ENCODE measurements at places on chromosomes 3 and 15.

DNA sequence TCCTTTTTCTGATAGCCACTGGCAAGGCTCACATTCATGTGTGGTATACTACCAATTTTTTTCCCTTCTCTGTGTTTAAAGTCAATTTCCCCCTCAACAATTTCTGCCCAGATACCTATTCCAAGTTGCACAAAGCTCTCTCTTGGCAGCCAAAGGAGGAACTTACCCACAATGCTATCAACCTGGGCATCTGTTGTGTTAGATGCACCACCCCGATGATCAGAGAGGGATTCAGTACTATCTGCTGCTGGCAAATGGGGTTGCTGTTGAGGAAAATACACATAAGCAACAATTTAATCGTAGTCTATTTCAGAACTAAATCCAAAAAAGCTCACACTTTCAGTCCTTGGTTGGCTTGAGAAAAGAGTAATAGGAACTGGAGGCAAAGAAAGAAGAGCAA, 46.1 kb downstream of the AAGAB start:
- DNase-seq: no peak

- no peak for DNase-seq
Measured at GRCh38 chr3:39122813-39123212, 15.3 kb downstream of the TTC21A start.

- DNase-seq: no peak
Measured at GRCh38 chr3:127368186-127369032, 80.6 kb upstream of the PRR20G start.

GRCh38 chr3:27544372-27544865, 60.2 kb upstream of the SLC4A7 start:
- DNase-seq: no peak

GRCh38 chr3:34073111-34073510, 274.7 kb downstream of the PDCD6IP start:
- no peak for DNase-seq

GRCh38 chr3:141123677-141124410, 72.7 kb downstream of the SPSB4 start:
- no peak for DNase-seq

GRCh38 chr15:42471002-42471401, 19.9 kb downstream of the ZNF106 start:
- no peak for DNase-seq

GRCh38 chr3:141360888-141361598, 7.3 kb upstream of the ZBTB38 start:
- DNase-seq: no peak

- DNase-seq: no peak
Measured at GRCh38 chr3:30826531-30826942, 67.9 kb downstream of the GADL1 start.

DNA sequence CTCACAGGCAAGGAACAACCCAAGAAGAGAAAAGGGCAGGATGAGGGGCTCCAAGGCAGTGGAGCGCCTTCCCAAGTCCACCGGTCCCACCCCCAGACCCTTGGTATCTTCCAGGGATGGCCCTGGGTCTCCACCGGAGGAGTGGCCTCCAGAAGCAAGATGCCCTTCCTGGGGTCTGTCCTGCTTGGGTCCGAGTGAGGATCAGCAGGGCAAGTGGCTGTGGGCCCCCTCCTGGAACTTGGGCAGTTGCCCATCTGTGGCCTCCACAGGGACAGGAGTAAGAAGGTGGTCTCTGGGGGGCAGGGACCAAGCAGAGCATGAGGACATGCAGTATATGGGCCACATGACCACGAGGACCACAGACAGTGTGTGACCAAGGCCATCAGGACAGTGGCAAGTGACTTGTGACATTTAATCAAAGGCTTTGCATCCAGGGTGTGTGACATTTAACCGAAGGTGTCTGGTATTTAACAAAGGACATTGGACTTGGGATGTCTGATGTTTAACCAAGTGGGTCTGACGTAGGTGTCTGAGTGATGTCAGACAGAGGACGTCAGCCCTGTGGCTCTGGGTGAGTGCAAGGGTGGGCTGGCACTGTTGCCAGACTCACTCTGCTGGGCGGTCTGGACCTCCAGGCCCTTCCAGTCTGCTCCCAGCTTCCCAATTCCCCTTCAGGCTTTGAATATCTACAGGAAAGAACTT, 34.7 kb downstream of the SCN5A start:
- no peak for DNase-seq

DNA sequence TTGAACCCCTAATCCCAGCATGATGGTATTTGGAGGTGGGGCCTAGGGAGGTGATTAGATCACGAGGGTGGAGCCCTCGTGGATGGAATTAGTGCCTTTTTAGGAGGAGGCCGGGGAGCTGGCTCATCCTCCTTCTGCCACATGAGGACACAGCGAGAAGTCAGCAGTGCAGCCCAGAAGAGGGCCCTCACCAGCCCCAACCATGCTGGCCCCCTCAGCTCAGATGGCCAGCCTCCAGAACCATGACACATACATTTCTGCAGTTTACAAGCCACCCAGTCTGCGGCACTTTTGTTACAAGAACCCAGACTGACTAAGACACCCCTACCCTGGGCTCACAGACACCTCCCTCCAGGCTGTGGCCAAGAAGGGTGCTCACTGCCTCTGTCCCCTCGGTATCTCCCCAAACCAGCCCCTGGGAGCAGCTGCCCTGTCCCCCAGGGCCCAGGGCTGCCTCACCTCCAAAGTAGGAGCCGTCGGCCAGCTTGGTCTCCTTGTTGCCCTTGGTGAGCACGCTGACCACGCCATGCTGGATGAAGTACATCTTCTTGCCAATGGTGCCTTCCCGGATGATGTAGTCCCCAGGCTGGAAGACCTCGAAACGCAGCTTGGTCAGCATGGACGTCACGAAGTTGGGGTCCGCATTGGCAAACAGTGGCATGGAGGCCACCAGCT, 44.1 kb downstream of the HCN4 start:
- no peak for DNase-seq

DNA sequence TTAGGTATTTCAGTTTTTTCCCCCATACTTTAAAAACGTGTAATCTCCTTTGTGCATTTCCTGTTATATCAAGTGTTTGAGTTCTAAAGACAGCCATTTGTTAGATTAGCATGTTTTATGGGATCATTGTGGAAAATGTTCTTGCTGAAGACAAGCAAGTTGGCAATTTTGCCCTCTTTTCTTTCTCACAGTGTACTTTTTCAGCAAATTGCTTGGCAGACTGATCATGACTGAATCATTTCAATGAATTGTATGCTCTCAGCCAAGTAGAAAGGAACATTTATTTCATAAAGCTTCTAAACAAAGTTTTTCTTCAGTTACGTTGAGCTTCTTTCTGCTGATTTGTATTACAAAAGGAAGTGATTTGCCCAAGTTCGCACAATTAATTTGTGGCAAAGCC, 51.6 kb downstream of the ATG7 start:
- DNase-seq: no peak
